ENCODE measurements at places on chromosomes 12 and 14.

- no peak for DNase-seq
Measured at GRCh38 chr12:47736216-47736615, 10.9 kb upstream of the ENDOU start.

- DNase-seq = no peak
Measured at GRCh38 chr12:45336762-45337596, 121.1 kb downstream of the ANO6 start.

DNA sequence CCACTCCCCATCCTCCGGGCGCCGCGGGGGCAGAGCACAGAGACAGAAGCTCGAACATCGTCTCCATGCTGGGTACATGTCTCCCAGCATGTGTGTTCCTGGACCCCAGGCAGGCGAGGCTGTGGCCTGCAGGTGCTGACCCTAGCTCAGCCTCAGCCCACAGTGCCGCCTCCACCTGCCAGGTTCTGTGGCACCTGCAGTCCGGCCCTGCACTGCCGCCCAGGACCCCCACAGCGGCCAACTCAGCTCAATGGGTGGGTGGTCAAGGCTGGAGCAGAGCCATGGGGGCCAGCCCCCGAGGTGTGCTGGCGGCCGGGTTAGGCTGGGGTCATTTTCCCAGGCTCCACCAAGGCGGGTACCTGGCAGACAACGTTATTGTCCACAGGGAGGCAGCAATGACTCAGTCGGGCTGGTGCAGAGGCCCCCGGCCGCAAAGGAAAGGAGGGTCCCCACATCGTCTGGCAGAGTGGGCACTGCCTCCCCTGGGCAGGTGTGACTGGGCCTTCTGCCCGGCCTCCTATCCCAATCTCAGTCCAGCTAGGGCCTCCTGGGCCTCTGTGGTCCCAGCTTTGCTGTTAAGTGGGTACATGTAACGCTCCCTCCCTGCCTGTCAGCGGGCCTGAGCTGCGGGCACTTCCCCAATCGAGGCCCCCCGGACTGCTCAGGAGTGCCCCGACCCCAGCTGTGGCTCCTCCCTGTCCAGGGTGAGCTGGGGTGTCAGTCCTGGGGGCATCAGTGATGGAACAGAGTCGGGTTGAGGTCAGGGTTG is 20.2 kb upstream of the NUDT14 start:
- DNase-seq = no peak

- no peak for DNase-seq
Measured at GRCh38 chr12:102602521-102602920, 122.2 kb upstream of the IGF1 start.

DNA sequence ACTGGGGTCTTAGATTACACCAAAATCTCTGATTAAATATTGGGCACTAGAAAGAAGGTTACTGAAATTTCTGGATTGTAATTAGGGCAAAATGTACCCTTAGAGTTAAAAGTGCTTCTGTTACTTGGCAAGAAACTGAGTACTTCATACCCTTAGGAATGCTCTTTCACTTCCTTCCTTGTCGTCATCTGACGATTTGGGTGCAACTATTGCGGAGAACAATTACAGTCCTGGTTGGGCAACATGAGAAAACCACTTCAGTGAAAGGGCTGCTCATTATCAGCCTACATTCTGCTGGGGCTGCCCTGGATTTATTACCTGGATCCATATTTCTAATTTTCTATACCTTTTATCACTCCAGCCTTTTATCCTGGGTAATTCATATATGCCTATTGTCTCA is 348.5 kb upstream of the MDGA2 start:
- DNase-seq = no peak
